Esophagus squamous epithelium (tissue), 5 donors: ENCODE measurements at places on chromosomes 13 and 19.
A peak's percentile ranks its signal among the peaks of the same experiment; 100 is the strongest.

DNA sequence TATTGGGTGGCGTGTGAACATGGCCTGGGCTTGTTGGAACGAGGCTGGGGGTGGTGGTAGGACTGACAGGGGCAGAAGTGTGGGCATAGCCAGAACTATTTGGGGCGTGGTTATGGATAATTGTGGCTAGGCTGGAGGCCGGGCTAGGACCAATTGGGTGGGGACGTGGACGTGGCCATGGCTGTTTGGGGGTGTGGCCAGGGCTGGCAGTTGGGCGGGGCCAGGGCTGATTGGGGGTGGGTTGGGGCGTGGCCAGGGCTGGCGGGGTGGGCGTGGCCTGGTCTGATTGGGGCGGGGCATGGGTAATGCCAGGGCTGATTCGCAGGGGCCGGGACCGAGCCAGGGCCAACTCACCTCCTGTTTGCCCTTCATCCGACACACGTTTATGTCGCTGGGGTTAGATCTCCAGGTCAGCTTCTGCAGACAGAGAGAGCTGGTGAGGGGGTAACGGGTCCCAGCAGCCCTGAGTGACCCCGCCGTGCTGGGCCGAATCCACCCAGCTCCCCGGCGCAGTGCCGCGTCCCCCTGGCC lies 2.8 kb downstream of the SEMA6B start:
- H3K27me3 ChIP-seq: no peaks in the 10 kb centered on the region
- no peak overlapping the region for H3K27ac ChIP-seq
- H3K36me3 ChIP-seq: no peaks in the 10 kb centered on the region

DNA sequence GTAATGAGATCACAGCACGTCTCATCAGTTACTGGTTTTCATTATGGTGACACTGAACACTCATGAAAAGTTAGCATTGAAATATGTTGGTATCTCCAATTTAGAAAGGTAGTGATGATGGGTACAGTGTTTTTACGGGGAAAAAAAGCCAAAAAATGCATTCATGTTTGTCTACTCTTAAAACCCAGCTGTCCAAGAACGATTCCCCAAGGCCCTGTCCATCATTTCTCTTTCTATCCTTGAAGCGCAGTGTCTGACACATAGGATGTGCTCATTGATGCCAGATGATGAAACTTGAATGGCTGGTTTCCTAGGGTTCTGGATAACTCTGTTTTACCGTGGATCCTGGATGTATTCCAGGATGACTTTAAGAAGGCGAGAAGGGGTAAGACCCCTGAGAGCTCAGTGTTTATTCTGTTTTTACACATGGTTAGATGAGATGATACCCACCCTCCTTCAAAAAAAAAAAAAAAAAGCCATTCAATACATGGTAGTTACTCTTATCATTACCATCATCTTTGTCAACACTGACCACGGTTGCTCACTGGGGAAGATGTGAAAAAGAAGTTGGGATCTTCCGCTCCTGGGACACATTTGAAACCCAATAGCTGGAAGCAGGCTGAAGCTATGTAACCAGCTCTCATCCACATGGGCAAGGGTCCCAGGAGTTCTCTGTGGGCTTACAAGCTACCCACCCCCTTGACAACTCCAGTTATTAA lies 22.5 kb downstream of the SERP2 start:
- H3K4me1 ChIP-seq: peaks cover 18% of the 10 kb centered on the region
- no peak for DNase-seq
- peak overlapping the region; percentile 31 for H3K27ac ChIP-seq
- no peaks in the 10 kb centered on the region for H3K36me3 ChIP-seq
- H3K4me3 ChIP-seq: no peak overlapping the region

DNA sequence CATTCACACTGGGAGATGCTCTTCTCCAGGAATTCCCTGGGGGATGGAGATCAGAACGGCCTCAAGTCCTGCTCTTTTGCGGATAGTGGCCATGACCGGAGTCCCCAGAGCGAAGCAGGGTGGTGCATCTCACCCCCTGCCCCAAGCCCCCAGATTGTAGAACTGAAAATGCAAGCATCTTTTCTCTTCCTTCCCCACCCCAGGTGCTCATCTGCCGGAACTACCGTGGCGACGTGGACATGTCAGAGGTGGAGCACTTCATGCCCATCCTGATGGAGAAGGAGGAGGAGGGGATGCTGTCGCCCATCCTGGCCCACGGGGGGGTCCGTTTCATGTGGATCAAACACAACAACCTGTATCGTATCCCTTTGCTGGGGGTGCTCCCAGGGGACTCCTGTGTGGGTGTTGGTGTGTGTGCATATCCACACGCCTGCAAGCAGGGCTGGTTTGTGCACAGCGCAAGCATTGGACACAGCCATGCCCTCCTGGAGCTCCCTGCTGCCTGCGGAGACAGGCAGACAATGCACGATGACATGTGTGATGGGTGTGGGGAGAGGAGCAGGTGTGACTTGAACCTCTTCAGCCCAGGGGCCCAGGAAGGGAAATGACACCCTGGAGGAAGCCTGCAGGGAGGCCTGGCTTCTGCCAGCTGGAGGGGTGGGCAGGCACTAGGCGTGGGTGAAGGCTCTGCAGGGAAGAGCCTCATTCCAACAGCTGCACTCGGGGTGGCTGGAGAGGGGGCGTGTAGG lies 5.7 kb downstream of the AP1M1 start:
- peaks cover 13% of the 10 kb centered on the region for H3K4me1 ChIP-seq
- H3K36me3 ChIP-seq: peaks cover 82% of the 10 kb centered on the region
- H3K4me3 ChIP-seq: no peak overlapping the region
- no peaks in the 10 kb centered on the region for H3K27me3 ChIP-seq
- DNase-seq: no peak

DNA sequence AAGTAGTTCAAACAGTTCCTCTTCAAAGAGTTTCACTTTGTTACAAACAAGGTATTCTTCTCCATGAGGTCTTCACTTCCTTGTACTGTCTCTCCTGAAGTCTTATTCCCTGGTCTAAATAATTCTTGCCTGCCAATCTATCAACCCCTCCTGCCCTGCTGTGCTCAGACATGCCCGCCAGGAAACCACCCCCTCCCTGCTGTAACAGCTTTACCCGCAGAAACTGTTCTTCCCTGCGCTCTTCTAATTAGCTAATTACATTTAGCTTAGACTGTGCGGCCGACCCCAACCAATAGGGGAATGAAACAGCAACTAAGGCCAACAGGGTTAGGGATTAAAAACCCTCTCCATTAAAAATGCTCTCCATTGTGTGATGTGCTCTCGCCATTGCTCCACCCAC lies 46.7 kb downstream of the ZNF846 start:
- no peaks in the 10 kb centered on the region for H3K36me3 ChIP-seq
- H3K4me1 ChIP-seq: peaks cover 9% of the 10 kb centered on the region
- H3K27ac ChIP-seq: no peak overlapping the region
- no peaks in the 10 kb centered on the region for H3K27me3 ChIP-seq

- H3K36me3 ChIP-seq: no peaks in the 10 kb centered on the region
- H3K4me3 ChIP-seq: no peak overlapping the region
- no peaks in the 10 kb centered on the region for H3K4me1 ChIP-seq
- no peaks in the 10 kb centered on the region for H3K27me3 ChIP-seq
- DNase-seq: no peak
These were observed 51.6 kb downstream of the MPHOSPH8 start for GRCh38 chr13:19685034-19685433.

DNA sequence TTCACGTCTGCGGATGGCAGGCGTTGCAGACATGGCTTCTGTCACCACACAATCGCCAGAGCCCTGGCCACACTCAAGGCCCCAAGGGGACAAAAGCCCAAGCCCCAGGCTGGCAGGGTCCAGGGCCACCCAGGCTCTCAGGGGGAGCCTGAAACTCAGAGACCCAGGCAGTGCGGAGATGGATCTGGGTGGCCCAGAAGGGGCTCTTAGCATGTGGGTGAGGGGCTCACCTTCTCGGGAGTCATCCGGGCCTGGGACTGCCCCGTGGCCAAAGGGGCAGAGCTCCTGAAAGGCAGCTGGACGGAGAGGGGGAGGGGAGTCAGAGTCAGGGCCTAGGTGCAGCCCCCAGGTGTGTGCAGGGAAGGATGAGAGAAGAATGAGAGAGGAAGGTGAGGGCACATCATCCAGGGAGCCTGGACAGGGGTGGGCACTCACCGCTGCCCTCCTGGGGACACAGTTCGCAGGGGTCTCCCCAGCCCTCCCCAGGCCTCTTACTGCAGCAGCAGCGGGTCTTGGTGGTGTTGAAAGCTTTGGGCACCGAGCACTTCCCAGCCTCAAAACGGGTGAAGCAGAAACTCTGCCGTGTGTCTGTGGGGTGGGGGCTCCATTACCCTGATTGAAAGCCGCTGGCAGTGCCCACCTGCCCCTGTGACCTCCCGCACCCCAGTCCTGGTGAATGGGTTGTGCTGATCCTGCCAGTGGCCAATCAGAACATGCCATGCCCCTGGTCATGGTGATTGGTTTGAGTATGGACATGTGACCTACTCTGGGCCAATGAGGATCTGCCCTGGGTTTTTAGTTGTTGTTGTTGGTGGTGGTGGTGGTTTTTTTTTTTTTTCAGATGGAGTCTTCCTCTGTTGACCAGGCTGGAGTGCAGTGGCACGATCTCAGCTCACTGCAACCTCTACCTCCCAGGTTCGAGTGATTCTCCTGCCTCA lies 37.4 kb downstream of the CCL25 start:
- no peak overlapping the region for H3K27ac ChIP-seq
- no peaks in the 10 kb centered on the region for H3K36me3 ChIP-seq
- no peak overlapping the region for H3K4me3 ChIP-seq
- no peaks in the 10 kb centered on the region for H3K4me1 ChIP-seq
- DNase-seq: no peak
- no peaks in the 10 kb centered on the region for H3K27me3 ChIP-seq

- H3K27ac ChIP-seq: no peak overlapping the region
- DNase-seq: no peak
- no peaks in the 10 kb centered on the region for H3K4me1 ChIP-seq
- no peak overlapping the region for H3K4me3 ChIP-seq
- no peaks in the 10 kb centered on the region for H3K36me3 ChIP-seq
These were observed 147.3 kb downstream of the KCNRG start for GRCh38 chr13:50162567-50162966.

DNA sequence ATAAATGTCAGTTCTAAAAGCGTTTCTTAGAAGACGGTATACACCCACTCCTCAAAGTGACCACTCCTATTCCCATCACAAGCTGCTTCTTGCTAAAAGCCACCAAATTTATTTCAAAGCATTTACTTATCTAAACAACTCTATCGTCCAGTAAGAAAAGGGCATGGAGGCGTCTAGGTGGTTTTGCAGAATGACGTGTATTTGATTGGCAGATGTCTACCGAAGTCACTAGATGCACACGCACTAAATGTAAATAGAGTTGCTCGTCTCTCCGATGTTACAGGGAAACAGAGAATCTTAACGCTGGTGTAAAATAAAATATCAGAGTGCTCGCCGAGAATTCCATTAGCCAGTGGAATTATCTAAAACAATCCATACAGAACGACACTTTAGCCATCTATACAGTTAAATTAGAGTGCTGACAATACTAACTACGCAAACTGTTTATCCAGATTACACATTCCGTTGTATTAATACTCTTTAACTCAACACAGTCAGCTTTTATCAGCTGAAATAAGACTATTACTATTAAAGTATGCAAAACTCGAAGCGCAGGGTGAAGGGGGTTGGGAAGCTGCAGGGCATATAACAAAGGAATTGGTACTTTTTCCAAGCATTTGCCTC lies 1.9 kb downstream of the KLF12 start:
- no peaks in the 10 kb centered on the region for H3K36me3 ChIP-seq
- peak overlapping the region; percentile 95 for H3K27ac ChIP-seq

DNA sequence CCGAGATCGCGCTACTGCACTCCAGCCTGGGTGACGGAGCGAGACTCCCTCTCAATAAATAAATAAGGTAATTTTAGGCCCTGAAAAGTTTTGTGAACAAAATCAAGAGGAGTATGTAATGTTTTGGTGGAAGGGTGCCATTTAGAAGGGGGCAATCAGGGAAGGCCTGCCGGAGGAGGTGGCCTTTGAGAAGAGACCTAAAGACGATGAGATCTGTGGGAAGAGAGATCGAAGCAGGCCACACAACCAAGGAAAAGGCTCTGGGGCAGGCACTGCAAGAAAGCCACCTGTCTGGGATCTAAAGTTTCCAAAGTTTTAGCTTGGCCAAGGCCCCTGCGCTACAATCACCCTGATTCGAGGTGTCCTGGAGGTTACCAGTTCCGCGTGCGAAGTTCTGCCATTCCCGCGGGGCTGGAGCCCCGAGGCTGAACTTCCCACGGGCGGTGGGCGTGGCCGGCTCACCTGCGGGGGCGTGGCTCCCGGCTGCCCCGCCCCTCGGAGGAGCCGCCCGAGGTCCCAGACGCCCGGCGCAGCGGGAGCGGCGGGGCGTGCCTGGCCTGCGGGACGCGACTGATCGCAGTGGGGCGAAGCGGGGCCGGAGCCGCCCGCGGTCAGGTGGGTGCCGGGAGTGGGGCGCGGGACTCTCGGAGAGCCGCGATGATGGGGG lies at the start of gene KLC3:
KLC3 (plus strand) TSS at position 519 of the 667 bp plus-strand sequence. CDS start 4,792 bp downstream, outside the sequence.
- H3K4me1 ChIP-seq: peaks cover 10% of the 10 kb centered on the region
- H3K4me3 ChIP-seq: peak within 1 kb of the TSS; percentile 50
- no peak for DNase-seq

DNA sequence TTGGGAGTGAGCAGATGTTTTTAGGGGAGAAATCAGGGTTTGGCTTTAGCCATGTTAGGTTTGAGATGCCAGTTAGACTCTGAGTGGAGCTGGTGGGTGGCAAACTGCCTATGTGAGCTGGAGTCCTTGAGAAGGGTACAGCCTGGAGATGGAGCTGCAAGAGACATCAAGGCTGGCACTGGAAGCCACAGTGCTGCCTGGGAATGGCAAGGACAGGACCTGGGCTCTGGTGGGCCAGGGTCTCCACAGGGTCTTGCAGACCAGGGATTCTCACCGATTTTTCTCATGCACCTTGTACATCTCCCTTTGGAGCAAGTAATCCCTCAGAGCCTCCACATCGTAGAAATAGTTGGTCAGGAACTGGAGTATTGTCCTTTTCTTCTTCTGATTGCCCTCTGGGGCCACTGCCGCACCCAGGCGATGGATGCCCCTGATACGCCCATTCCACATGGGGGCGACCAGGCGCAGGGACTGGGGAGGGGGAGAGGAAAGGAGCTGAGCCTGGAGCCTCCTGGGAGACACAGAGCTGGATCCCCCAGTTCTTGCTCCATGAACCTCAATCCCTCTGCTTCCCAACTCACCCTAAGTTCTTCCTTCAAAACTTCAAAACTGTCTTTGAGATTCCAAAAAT lies 1.7 kb downstream of the DMAC2 start:
- H3K27ac ChIP-seq: no peak overlapping the region
- DNase-seq: no peak
- no peak overlapping the region for H3K4me3 ChIP-seq
- H3K27me3 ChIP-seq: no peaks in the 10 kb centered on the region
- peaks cover 5% of the 10 kb centered on the region for H3K4me1 ChIP-seq

DNA sequence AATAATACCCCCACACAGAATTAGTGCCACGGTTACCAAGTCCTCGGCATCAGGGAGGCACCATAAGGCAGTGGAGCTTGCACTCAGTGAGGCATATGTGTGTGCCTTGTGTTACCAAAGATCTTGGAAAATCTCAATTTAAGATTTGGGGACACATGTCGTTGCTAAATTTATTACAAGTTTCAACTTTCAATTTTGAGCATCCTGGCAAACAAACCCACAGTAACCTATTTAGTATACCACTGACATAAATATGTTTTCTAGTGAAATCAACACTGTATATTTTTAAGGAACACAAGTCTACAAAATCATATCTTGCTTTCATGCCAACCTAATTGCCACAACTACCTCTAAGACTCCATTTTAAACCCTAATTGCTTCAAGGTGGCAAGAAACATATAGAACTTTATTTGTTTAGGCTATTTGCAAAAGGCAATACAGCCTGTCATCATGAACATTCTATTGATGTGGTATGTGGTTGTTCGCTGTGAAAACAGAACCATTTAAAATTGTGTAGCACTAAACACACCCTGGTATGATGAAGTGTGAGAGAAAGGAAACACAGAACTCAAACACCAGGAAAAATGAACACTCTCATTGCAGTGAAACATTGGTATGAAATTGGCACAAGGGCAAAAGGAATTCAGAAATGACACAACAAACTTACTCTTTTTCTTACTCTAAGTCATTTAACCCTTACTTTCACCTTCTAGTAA lies 531.1 kb downstream of the IRS2 start:
- no peak overlapping the region for H3K4me3 ChIP-seq
- H3K36me3 ChIP-seq: no peaks in the 10 kb centered on the region
- no peak for DNase-seq
- peaks cover 18% of the 10 kb centered on the region for H3K4me1 ChIP-seq
- no peaks in the 10 kb centered on the region for H3K27me3 ChIP-seq
